Smooth muscle cell of the brain vasculature (primary cell): ENCODE measurements at places on chromosomes 13 and 19.

DNA sequence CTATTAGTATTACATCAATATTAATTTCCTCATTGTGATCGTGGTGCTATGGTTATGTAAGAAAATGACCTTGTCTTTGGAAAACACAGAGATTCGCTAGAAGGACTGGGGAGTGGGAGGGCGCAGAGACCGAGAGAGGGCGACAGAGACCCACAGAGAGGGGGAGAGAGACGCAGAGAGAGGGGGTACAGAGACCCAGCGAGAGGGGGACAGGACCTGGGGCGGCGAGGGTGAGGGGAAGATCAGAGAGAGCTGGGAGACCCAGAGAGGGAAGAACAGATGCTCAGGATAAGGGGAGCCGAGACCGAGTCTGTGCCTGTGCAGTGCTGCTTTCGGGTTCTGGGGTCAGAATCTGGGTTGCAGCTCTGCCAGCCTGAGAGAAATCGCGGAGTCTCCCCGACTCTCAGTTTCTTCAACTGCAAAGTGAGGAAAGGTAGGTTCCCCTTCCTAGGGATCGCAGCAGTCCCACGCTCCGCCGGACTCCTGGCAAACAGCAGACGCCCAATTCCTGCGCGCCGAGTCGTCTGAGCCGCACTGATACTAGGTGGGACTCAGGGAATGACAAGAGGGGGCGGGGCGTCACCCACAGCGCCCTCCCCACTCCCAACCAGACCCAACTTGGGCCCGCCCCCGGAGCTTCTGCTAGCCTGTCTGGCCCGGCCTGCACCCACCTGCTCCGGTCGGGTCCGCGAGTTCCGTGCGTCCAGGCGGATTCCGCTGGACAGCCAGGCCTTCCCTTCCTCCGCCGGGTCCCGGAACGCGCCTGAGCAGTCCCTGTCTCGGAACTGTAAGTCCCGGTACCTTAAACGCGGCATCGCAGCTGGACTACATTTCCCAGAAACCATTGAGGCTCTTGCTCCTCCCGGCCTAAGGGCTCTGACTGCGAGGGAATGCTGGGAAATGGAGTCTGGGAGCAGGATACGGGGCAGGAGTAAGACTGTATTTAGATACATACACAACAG lies 15.3 kb downstream of the IZUMO2 start:
- DNase-seq = peak; percentile 21

- DNase-seq = no peak
These were observed 9.0 kb upstream of the UFM1 start for GRCh38 chr13:38340624-38341023.

- DNase-seq = no peak
These were observed 1158.0 kb upstream of the SPRY2 start for GRCh38 chr13:81498969-81499368.

- peak; percentile 43 for DNase-seq
These were observed 19.8 kb downstream of the SERP2 start for GRCh38 chr13:44393391-44393790.

DNA sequence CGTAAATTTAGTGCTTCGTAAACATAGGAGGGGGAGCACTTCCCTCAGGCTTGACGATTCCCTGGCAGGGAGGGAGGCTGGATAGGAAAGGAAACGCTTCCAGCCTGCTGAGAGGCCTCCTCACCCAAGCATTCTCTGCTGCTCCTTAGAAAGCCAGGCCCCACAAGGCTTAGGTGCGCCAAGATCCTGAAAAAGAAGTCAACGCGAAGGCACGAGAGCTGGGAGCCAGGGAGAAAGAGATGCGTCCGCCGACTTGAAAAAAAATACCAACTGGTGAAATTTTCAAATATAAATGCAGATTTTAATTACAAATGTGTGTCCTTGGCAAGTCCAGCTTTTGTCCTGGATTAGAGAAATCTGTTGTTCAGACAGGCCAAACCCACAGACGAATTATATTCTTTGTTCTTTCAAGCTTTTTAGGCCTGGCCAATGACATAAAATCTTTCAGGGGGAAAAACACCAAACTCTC lies 64.0 kb downstream of the ALOX5AP start:
- DNase-seq = no peak

- DNase-seq = no peak
These were observed 175.1 kb downstream of the ZNF536 start for GRCh38 chr19:30547246-30547645.

DNA sequence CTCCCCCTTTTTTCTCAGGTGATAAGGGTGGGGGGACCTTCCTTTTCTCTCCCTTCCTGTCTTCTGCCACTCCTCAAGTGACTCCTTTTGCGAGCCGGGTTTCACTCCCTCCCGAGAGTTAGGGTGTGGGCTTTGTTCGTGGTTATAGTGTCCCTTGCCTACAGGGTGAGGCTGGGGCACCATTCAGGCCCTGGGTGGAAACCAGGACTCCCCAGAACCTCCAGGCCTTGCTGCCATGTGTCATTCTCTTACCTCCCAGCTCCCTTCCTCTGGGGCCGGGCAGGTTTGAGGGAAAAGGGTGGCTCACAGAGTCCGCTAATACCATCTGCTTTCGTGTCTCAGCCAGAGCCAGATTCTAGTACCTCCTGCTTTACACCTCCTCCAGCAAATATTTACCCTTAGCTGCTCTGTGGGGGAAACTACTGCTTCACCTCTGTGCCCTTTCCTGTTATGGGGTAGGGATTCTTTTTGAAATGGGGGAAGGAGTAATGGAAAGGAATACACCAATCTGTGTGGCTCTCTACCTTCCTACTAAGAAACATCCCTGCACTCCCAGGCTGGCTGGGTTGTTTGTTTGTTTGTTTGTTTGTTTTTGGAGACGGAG lies 2.8 kb downstream of the ACTN4 start:
- no peak for DNase-seq

- DNase-seq = no peak
These were observed 58.3 kb downstream of the MBNL2 start for GRCh38 chr13:97280478-97280877.

GRCh38 chr13:24180750-24181377 lies 20.3 kb downstream of the SPATA13 start:
- DNase-seq = no peak

DNA sequence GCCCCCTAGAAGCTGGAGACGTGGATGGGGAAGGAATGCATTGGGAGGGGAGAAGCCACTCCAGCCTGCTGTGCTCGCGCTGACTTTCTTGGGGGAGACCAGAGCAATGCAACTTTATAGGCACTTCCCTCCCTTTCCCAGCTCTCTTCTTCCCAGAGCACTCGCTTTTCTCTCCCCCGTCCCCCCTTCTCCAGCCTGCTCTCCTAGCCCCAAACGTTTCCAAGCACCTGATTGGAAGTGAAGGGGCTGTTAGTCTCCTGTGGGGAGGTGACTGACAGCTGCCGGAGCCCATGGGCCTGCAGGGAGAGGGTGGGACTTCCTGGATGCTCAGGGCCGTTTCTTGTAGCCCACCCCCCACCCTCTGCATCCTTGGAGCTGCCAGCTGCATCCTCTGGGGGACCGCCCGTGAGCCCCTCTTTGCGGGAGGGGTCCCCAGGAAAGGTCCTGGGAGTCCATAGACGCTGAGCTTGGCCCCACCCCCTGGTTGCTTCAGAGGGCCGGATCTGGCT lies 2.5 kb downstream of the HDGFL2 start:
- no peak for DNase-seq

GRCh38 chr13:56515441-56515840 lies 625.3 kb upstream of the PRR20A start:
- no peak for DNase-seq

GRCh38 chr13:94268661-94269060 lies 210.8 kb downstream of the DCT start:
- DNase-seq = no peak

- DNase-seq = no peak
These were observed 344 bp upstream of the HAUS5 start for GRCh38 chr19:35612224-35612558.

DNA sequence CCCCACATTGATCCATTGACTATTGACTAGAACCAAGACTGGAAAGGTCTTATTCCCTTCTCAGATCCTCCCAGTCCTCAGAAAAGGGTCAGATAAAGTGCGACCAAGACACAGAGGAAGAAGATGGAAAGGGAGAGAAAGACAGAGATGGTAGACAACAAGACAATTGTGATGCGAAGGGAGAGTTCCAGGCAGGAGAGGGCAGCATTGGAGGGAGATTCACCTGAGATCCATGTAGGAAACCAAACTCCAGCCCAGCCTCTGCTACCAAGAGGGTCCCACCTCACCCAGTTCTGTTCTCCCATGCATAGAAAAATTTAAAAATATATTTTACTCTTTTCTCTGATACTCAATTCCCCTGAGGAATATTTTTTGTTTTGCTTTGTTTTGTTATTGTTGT lies 67.3 kb upstream of the TSHZ3 start:
- DNase-seq = no peak

- no peak for DNase-seq
These were observed 915.7 kb upstream of the PCDH9 start for GRCh38 chr13:68145852-68146251.

- DNase-seq = no peak
These were observed 44.4 kb downstream of the COMP start for GRCh38 chr19:18746401-18747325.

GRCh38 chr13:103276775-103277498 lies 210.7 kb upstream of the SLC10A2 start:
- DNase-seq = no peak

DNA sequence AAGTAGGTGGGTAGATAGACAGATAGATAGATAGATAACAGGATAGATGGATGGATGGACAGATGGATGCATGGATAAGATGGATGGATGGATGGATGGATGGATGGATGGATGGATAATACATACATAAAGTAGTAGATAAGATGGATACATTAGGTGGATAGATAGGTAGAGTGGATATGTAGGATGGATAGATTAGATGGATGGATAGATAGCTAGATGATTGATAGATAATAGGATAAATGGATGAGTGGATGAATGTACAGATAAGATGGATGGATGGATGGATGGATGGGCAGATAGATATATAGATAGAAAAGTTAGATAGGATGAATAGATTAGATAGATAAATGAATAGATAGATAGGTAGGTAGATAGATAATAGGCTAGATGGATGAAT lies 2.1 kb downstream of the CYP4F3 start:
- no peak for DNase-seq

- DNase-seq = no peak
These were observed 3.1 kb downstream of the A1BG start for GRCh38 chr19:58350001-58350861.

GRCh38 chr19:38429811-38430156 lies 3.7 kb upstream of the RYR1 start:
- DNase-seq = no peak

GRCh38 chr19:17090583-17090982 lies 15.0 kb downstream of the MYO9B start:
- DNase-seq = no peak

DNA sequence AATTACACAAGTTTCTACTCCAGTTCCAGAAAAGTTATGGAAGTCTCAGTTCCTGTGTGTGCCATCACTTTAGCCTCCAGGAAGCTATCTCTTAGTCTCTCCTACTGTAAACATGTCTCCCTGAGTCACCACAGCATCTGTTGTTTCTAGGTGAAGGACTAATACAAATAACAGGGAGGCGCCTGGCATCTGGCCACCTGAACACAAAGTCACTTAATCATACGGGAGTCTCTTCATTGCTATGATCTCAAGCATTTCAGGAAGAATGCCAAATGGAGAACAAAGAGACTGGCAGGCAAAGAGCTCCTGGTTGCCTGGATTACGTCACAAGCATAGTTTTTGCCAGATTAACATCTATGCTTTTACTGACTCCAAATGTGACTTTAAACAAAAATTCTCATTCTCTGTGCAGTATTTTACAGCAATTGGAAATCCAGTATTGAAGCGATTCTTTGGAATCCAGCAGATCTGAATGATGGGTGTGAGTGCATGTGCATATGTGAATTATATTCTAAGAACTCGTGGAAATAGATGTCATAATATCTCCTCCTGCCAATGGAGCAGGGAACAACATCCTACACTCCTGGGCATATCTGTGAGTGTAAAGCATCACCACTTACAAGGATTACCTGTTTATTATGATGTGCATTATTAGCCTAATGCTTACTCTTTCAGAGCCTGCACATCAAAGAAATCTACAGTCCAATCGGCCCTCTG lies 572.8 kb downstream of the PCDH9 start:
- peak; percentile 73 for DNase-seq
